ENCODE measurements at places on chromosomes 1 and 21. TPM values are rescaled to one million over a fixed set of nuclear protein-coding genes. Genes with fewer than 3 reads are reported as not detected.

GRCh38 chr1:58780836-58781452 lies 2.9 kb downstream of the JUN start:
- no peak for DNase-seq

DNA sequence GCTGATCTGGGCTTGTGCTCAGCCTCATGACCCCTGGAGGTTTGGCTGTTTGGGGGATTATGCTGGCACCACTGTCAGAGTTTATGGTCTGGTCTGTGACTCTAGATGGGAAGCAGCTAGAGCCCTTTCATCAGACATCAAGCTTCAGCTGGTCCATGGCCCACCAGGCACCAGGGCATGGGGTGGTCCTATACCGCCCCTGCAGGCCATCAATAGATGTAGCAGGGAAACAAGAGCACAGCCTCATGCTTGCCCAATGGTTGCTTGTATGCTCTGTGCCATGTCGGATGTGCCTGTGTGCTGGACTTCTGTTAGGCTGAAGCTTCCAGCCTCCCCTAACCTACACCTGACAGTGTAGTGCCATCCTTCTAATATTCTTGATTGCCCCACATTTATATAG lies 71.1 kb upstream of the CD34 start:
- no peak for DNase-seq

PGLYRP3 gene
- total RNA-seq, result not detected

DNA sequence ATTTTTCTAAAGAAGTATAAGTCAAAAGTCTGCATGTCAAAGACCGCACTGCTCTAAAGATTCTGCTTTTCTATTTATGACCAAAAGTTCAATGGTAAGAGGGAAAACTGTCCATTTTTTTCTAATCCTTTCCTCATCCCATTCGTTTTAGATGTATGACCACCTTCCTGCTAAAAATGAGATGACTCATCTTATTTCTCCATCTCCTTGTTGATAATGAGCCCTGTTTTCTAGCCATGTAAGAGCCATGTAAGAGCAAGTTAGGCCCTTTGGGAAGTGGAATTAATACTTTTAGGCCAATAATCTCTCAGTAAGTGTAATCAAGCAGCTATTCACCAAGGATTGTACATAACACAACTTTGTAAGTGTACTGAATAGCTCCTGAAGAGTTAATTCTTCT lies 475.6 kb upstream of the B3GALT2 start:
- no peak for DNase-seq

DNA sequence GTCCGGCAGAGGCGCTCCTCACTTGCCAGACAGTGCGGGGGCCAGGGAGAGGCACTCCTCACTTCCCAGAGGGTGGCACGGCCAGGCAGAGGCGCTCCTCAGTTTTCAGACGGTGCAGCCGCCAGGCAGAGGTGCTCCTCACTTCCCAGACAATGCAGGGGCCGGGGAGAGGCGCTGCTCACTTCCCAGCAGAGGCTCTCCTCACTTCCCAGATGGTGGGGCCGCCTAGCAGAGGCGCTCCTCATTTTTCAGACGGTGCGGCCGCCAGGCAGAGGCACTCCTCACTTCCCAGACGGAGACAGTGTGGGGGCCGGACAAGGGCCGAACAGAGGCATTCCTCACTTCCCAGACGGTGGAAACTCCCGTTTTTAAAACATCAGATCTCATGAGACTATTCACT lies 238.4 kb upstream of the CACYBP start:
- DNase-seq, result no peak

NHLH1 gene
- 0.05 TPM for total RNA-seq

DNA sequence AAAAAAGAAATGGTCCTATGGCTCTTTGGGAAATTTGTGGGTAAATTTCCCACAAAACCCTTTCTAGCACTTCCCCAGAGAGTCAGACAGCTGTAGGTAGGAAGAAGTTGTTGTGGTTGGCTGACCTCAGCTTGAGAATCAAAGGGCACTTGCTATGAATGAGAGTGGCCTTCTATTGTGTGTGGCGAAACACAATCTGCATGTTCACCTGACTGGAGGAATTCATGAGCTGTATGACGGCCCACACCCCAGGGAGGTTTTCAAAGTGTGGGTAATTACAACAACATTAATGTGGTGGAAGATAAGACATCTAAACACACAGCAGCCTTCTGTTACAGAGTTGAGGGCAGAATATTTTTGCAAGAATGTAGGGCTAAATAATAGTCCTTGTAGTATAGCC lies 38.8 kb downstream of the NGF start:
- no peak for DNase-seq

GRCh38 chr1:231508497-231508896 lies 20.0 kb upstream of the TSNAX start:
- no peak for DNase-seq

ARHGEF2 gene
- total RNA-seq, result 92.3 TPM

PNRC2 gene
- total RNA-seq, result 68.1 TPM

GRCh38 chr21:42673633-42674328 lies 20.4 kb downstream of the PDE9A start:
- DNase-seq, result no peak

CLCA1 gene
- total RNA-seq, result not detected

Data from glomerular endothelial cell (primary cell).